Heart left ventricle (tissue), 16 donors: ENCODE measurements at places on chromosomes 3 and 15. TPM values are rescaled to one million over a fixed set of nuclear protein-coding genes. Genes with fewer than 3 reads are reported as not detected.

CRABP1 gene
- total RNA-seq, result not detected

KCNAB1 gene
- 3.3 TPM for total RNA-seq

NPAP1 gene
- not detected for total RNA-seq

ANKRD63 gene
- total RNA-seq, result not detected

DLEC1 gene
- 0.35 TPM for total RNA-seq

CCR5 gene
- 0.13 TPM for total RNA-seq

ARL6 gene
- 4.3 TPM for total RNA-seq

SCN5A gene
- 173 TPM for total RNA-seq

P3H2 gene
- 24.8 TPM for total RNA-seq

MAGI1 gene
- total RNA-seq, result 30.7 TPM

CASR gene
- total RNA-seq, result 0.02 TPM
